Nephron progenitor cell (in vitro differentiated cells): ENCODE measurements at places on chromosomes 2 and 18.
A peak's percentile ranks its signal among the peaks of the same experiment; 100 is the strongest.

GRCh38 chr18:12031181-12031580, 49.9 kb downstream of the IMPA2 start:
- H3K27ac ChIP-seq: peak overlapping the region; percentile 85
- H3K4me3 ChIP-seq: no peak overlapping the region

DNA sequence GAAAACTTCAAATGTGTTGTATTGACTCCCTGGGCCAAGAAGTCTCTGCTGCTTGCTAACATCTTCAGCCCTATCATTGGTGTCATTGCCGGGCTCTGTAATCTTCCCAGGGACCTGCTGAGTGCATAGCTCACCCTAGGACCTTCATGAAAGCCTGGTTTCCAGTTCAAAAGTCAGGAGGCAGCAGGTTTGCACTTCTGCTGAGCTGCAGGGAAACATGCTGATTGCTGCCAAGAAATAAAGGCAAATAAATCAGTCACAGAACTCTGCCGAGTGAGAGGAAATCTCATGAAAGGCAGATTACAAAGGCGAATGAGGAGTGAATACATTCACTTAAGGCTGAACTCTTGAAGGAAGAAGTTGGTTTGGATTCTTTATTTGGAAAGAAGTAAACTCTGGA, 1947.6 kb upstream of the CELF4 start:
- H3K4me1 ChIP-seq: peaks cover 5% of the 10 kb centered on the region
- no peaks in the 10 kb centered on the region for H3K27me3 ChIP-seq
- no peak overlapping the region for H3K4me3 ChIP-seq
- no peak for DNase-seq
- H3K36me3 ChIP-seq: no peaks in the 10 kb centered on the region

DNA sequence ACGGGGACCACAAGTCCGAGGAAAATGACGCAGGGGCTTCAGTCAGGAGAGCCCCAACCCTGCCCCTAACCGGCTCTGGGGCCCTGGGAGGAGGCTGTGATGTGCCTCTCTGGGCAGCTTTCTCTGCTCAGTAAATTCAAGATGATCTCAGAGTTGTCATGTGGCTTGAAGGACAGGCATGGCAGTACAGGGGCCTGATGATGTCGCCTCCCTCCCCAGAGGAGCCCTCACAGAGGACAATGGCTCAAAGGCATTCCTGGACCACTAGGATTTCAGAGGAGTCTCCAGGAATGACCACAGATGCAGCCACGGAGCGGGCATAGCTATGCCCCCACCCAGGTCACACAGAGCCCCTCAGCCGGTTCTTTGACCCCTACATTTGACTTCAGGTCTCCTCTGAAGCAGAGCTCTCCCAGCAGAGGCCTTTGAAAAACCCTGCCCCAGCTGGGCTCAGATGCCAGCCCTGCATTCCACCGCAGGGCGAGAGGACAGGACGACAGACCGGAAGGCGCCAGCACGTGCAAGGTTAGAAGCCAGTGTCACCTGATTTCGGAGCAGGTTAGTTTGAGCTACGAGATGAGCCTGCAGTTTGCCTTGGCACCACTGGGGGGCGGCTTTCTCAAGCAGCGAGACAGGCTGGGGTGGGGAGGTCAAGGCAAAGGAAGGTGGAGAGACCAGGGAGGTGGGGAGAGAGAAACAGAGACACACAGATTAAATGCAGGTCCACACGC, 39.2 kb downstream of the BIN1 start:
- H3K36me3 ChIP-seq: peaks cover 11% of the 10 kb centered on the region
- peak; percentile 74 for DNase-seq
- peak overlapping the region; percentile 23 for H3K27ac ChIP-seq
- peaks cover 34% of the 10 kb centered on the region for H3K4me1 ChIP-seq
- no peaks in the 10 kb centered on the region for H3K27me3 ChIP-seq

GRCh38 chr2:216915557-216916150, 55.8 kb upstream of the TNP1 start:
- DNase-seq: no peak
- no peaks in the 10 kb centered on the region for H3K27me3 ChIP-seq
- no peak overlapping the region for H3K4me3 ChIP-seq

DNA sequence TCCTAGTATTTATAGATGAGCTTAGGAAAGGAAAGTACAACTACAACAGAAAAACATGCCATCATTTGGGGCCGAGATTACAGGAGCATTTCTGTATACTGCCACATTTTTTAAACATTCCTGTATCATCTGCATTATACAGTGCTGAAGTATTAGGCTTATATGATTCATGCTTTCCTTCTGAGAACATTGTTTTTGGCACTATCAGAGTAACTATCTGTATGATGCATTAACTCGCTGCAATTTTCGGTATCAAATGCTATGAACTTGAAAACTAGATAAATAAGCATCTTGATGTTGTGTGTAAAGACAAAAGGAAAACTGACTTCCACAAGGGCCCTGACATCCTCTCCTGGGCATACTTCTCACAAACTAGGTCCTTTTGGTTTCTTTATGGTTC, 102.0 kb downstream of the RIT2 start:
- H3K4me3 ChIP-seq: no peak overlapping the region
- H3K4me1 ChIP-seq: peaks cover 5% of the 10 kb centered on the region
- no peaks in the 10 kb centered on the region for H3K36me3 ChIP-seq

DNA sequence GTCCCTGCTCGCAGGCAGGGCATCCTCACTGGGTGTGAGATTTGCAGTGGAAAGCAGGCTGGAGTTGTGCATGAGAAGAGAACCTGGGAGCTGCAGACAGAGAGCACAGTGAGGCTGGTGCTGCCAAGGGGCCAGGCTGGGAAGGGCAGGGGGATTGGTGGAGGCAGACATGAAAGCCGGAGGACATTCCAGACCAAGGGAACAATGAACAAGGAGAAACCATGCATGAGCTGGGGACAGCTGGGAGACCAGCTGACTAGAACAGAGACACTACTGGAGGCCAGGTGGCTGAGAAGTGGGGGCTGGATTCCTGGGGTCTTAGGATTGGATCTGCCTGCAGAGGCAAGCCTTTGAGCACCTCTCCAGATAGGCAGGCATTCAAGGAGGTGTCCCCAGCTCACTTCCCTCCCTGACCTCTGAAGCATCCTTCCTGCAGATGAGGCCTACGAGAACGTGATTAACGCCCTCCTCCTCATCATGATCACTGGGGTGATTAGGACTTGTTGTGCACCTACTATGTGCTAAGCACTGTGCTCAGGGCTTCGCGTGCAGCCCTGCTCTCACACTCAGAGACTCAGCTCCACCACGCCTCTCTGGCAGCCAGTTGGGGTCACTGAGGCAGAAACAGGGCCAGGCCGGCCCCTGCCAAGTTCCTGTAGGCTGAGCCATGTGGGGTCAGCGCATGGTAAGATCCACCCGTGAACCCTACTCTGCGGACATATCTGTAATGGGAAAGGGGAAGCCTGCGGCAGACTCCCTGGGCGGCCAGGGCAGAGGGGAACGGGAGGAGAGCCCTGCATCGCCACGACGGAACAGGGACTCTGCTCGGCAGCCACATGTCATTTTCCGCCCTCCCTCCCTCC, 74.8 kb upstream of the SLC66A3 start:
- no peak overlapping the region for H3K4me3 ChIP-seq
- H3K27ac ChIP-seq: peak overlapping the region; percentile 77

DNA sequence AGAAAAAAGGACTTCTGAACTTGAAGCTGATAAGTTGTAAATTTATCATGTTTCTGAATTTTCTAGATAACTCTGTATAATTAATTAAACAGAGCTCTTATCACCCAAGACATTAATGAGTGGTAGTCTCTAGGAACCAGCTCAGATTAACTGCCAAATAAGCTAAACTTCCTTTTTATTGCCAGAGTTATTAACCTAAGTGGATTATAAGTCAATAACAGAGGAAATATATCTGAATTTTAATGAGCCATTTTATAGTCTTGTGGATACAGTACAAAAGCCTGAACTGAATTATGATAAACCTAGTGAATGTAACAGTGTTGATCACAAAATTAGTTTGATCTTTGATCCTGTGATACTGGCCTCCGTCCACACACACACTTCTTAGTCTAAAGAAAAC, 111.5 kb downstream of the COMMD1 start:
- H3K27ac ChIP-seq: no peak overlapping the region
- no peak overlapping the region for H3K4me3 ChIP-seq
- no peaks in the 10 kb centered on the region for H3K27me3 ChIP-seq
- H3K4me1 ChIP-seq: no peaks in the 10 kb centered on the region

GRCh38 chr2:108363024-108363907, 14.5 kb upstream of the SULT1C4 start:
- no peak overlapping the region for H3K4me3 ChIP-seq
- no peaks in the 10 kb centered on the region for H3K27me3 ChIP-seq
- no peak overlapping the region for H3K27ac ChIP-seq
- H3K36me3 ChIP-seq: no peaks in the 10 kb centered on the region
